ENCODE measurements at places on chromosomes 4 and X.

DNA sequence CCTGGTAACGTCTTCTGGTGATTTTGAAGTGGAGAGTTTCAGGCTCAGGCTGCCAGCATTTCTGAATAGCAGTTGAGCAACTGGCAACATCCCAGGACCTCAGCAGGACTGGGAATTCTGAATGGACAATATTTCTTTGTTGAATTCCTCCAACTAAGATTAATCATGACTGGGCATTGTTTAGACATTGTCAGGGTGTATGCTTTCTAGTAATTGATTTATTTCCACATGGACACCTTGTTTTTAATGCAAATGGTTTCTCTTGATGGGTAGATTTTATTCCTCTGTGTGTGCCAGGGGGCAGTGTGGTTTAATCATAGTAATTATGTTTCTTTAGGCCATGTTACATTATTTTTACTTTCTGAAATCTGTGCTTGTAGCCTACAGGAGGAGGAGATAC, 1004.7 kb upstream of the LCORL start:
- DNase-seq, result peak; percentile 15

DNA sequence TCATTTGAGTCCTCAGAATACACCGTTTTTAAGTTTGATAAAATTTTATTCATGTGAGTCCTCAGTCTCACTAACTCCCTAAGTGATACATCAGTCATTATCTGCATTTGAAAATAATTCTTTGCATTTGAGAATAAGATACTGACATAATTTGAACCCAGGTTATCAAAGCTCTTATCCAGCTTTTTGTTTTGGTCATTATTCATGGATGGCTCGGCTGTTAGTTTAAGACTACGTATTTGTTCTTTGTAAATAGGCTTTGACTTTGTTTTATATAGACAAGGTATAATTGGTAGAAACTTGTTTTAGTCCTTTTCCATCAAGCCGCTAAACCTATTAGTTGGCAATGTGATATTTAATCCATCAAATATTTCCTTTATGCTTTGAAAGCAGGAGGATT, 7.9 kb downstream of the SPRY1 start:
- no peak for DNase-seq

GRCh38 chr4:81509191-81509590, 37.5 kb upstream of the RASGEF1B start:
- no peak for DNase-seq

DNA sequence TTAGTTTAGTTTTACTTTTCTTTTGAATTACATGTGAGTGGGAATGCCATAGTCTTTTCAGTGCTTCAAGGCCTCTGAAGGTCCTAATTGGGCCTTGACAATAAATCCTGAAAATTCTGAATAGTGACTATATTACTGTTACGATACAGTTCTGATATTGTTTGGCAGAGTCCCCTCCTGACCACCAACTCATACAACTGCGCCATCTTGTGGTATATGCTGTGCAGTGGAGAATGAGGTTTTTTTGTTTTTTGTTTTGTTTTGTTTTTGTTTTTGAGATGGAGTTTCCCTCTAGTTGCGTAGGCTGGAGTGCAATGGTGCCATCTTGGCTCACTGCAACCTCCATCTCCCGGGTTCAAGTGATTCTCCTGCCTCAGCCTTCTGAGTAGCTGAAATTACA, 56.6 kb upstream of the CHRDL1 start:
- no peak for DNase-seq

DNA sequence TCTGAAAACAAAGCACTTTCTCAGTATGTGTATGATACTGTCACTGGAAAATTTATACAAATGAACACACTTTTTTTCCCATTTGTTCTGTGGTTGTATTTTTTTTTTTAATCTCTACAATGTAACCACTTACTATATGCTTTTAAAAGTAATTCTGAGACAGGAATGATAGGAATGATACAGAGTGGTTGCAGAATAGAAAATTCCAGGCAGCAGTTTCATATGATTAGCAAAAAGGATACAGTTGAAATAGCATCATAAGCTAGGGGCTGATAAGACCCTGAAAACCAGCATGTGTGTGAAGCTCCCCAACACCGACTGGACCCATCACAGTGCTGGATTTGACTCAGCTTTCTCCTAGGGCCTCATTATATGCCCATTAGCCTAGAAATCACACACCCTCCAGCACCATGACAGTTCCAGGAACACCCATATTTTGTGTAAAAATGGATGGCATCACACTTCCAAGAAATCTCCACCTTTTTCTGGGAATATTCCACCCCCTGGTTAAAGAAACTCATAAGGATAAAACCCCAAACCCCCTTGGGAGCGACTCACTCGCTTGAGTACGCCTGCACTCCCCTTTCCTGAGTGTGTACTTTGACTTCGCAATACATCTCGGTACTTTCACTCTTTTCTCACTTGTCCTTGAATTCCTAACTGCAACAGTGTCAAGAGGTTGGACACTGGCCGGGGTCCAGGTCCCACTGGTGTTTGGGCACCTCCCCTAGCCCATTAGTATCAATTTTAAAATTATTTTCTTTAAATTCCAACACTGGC, 77.4 kb upstream of the AGA start:
- no peak for DNase-seq

- no peak for DNase-seq
Measured at GRCh38 chr4:85067342-85067741, 100.9 kb upstream of the WDFY3 start.

GRCh38 chr4:169859366-169860216, 101.8 kb upstream of the HPF1 start:
- no peak for DNase-seq

- DNase-seq, result no peak
Measured at GRCh38 chr4:721261-722168, 15.9 kb downstream of the PCGF3 start.

DNA sequence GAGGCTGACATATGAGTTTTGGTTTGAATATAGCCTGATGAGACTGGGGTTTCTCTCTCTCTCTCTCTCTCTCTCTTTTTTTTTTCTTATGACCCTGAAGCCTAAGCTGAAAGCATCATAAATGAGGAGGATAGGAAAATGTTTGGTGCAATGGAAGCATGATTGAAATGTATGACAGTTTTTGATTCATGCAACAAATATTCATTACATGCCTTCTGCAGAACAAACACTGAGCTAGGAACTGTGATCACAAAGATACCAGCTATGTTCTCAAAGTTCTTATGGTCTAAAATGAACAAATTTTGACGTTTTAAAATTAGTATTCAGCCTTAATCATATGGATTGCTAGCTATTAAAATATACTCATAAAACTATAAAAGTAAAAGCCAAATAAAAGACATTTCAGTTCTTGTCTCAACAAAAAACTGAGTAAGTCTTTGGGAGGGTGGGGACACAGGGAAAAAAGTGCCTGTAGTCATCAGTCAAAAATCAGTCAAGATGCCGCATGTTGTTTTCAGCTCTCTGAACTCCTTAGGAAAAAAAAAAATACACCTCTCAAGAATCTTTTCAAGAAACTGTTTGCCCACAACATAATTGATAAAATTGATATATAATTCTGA, 57.2 kb downstream of the NKX6-1 start:
- DNase-seq, result no peak

DNA sequence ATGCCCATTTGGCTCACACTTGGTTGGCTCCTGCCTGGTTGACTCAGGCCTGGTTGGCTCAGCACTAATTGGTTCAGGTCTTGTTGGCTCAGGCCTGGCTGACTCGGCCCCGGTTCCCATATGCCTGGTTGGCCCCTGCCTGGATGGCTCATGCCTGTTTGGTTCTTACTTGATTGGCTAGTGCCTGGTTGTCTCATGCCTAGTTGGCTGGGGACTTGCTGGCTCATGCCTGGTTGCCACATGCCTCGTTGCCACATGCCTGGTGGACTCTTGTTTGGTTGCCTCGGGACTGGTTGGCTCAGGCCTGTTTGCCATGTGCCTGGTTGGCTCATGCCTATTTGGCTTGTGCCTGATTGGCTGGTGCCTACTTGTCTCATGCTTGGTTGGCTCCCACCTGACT, 103.7 kb downstream of the APOOL start:
- no peak for DNase-seq

GRCh38 chr4:52126226-52126625, 75.1 kb downstream of the SPATA18 start:
- DNase-seq, result no peak

DNA sequence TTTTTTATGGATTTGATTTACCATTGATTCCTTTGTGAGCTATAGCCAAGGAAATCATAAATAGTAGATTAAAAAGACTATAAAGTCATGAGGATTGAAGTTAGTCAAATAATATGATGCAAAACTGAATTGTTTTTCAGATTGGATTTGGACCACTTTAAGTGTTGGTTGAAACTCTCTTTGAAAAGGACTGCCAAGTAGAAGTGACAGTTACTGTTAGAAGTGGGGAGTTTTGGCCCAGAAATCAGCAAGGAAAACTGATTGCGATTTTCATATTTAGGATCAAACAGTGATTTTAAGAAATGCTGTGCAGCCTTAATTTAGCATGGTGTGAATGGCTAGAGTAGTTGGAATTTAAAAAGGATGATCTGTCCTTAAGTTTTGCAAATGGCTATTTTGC, 4.9 kb downstream of the ADGRL3 start:
- no peak for DNase-seq

- DNase-seq, result no peak
Measured at GRCh38 chr4:3488820-3489219, 25.7 kb downstream of the DOK7 start.

DNA sequence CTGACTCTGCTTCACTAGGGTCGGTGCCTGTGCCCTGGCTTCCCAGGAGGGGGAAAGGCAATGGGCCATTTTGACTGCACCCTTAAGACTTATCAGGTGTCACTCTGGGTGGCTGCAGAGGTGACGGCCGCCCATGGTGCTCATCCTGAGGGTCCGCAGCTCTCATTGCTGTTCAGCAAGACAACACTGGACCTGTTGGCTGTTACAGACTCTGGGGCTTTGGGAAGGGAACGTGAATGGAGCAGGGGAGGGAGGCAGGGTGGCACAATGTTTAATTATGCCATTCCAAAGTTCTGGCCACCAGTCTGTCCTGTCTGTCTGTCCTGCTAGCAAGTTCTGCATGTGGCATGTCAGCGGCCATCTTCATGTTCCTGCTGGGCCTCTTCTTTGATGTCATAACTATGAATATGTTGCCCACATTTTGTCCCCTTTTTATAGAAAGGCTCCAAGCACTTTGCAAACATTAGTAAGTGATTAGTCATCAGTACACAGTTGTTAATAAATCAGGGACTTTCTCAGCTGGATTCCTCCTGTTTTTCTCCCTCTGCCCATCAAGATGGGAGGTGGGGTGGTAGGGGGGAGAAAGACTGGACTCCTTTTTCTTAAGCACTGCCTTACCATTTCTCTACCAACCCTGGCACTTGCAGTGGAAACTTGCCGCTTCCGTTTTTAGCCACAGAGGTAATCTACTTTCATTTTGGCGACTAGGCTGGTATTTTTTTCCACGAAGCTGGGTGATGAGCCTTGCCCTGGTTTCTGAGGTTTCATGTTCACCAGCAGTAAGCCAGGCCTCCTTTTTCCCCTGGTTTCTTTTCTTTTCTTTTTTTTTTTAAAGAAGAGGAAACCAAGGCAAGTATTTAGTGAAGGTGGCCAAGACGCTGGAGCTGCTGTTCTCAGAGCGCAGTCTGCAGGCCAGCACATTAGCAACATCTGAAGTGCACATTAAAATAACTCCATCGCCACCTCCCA, 88.6 kb upstream of the TRIM2 start:
- DNase-seq, result no peak

GRCh38 chrX:121949041-121949760, 901.8 kb downstream of the GLUD2 start:
- DNase-seq, result no peak

DNA sequence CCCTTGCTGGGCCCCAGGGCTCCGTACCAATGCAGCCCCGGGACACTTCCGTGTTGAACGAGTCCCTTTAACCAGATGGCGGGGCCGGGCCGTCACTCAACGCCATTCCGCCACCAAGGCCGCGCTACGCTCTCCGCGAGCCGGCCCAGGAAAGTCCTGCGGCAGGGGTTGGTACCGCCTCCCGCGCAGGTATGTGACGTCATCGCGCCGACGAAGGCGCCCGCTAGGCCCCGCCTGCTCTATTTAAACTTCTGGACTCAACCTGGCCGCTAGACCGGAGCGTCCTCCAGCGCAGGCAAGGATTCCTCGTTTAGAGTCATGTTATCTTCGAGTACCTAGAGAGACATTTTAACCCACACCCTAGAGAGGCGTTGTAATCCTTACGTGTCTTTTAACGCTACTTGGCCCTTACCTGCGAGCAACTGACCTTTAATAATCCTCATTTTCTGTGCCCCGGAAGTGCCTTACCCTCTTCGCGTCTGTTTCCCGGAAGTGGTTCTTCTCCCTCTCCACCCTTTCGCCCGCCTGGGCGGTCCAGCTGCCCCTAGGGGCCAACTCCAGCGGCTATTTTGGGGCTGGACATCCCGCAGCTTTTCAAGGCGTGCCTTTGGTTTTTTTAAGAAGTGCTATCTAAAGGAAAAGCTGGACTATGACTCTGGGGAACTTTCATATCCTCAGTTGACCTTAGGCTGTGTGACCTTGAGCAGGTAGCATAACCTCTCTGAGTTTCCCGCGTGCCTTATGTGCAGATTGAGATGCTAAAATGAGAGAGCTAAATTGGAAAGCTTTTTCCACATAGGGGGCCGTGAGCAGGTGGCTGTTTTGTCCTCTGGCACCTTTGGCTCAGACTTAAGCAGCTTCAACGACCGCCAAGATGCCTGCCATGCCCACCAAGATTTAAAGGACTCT, at the start of gene PNPLA4:
TSS of gene PNPLA4 (minus strand) at position 155 of the 909 bp plus-strand sequence. CDS start 1,294 bp downstream, outside the sequence.
- peak; percentile 75 for DNase-seq

GRCh38 chr4:111639120-111639690, 506.0 kb upstream of the FAM241A start:
- DNase-seq, result no peak

GRCh38 chr4:54016504-54016903, 47.9 kb downstream of the CHIC2 start:
- no peak for DNase-seq

- no peak for DNase-seq
Measured at GRCh38 chr4:31125496-31125895, 405.3 kb downstream of the PCDH7 start.

- no peak for DNase-seq
Measured at GRCh38 chr4:20253735-20254409, 2.2 kb downstream of the SLIT2 start.

DNA sequence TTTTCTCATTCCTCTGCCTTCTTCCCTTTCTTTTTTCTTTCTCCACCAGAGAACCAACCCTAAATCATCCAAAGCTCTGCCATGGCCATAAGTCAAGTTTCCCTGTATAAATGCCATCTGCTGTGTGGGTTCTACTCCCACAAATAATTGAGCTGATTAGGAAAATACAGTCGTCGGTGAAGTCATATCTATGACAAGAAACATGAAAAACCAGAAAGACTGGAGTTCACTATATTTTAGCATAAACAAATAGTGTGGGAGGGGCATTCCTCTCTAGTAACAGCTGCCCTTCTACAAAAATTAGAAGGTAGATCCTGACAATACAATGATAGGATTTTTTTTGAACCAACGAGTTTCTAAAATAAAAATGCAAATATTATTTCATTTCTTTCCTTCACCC, 48.8 kb downstream of the SPOCK3 start:
- DNase-seq, result no peak

DNA sequence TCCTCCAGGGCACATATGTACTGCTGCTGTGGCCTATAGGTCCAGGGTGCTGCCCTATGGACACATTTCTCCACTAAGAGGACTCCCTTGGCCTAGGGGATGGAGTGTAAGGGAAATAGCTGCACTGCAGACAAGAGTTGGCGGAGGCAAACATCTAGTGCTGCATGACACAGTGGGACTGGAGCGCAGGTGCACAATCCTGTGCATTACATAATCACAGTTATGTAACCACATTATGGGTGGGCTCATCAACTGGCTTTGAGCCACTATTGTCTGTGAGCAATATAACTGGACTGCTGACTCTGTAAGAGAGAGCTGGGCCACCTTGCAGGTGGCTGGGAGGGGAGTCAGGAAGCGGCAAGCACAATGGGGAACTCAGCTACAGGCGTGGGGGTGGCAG, 3.2 kb upstream of the TIGD2 start:
- DNase-seq, result no peak

- peak; percentile 80 for DNase-seq
Measured at GRCh38 chr4:182449186-182449929, 206.2 kb downstream of the TENM3 start.

Data from G401 (cell line).